ENCODE measurements at places on chromosomes 5 and 9. TPM values are rescaled to one million over a fixed set of nuclear protein-coding genes. Genes with fewer than 3 reads are reported as not detected.

GABRA1 gene
- 18.2 TPM for total RNA-seq

GRCh38 chr5:8919096-8919495 lies 626.8 kb downstream of the SEMA5A start:
- DNase-seq = no peak

- DNase-seq = no peak
Observed at GRCh38 chr5:89396278-89396954, 513.4 kb upstream of the MEF2C start.

IL3 gene
- total RNA-seq = not detected

- DNase-seq = no peak
Observed at GRCh38 chr5:77935506-77936364, 159.6 kb upstream of the TBCA start.

DNA sequence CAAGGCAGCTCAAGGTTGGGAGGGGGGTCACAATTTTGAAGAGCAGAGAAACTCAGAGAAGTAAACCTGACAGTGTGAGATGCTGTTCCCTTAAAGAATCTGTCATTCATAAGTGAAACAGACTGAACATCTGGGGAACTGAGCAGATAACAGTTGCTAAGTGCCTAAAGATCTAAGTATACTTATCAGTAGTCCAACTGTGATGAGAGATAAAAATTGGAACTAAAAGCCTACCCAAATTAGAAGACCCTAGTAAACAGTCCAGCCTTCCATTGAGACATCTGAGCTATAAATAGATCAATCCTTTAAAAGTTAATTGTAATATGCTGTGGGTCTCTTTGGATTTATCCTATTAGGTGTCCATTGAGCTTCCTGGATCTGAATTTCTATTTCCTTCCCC lies 692.8 kb upstream of the ZNF608 start:
- no peak for DNase-seq

TMC1 gene
- total RNA-seq = 0.78 TPM

SV2C gene
- 1.7 TPM for total RNA-seq

GRCh38 chr9:136190237-136190601 lies 14.7 kb downstream of the LHX3 start:
- DNase-seq = no peak

SURF4 gene
- total RNA-seq = 88.6 TPM

CATSPER3 gene
- 1.2 TPM for total RNA-seq

C9orf50 gene
- not detected for total RNA-seq

LIFR gene
- 83.4 TPM for total RNA-seq

CENPK gene
- 8.1 TPM for total RNA-seq

Data from occipital lobe (tissue), 3 donors.